Pulmonary artery endothelial cell (primary cell): ENCODE measurements at places on chromosomes 11 and 22.

DNA sequence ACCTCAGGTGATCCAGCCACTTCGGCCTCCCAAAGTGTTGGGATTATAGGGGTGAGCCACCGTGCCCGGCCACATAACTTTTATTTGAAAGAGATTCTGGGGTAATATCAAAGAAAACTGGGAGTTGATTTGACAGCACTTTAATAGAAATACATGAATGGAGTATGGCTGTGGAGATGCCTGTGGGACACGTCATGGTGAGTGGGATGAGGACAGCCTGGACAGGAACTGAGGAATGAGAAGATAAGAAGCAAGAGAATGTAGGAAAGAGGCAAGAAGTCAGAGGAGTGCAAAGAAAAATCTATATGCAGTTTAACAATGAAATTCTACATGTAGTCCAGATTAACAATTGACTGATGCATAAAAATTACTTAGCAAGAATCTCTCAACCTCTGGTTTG lies 31.0 kb downstream of the SLC22A6 start:
- DNase-seq, result no peak

DNA sequence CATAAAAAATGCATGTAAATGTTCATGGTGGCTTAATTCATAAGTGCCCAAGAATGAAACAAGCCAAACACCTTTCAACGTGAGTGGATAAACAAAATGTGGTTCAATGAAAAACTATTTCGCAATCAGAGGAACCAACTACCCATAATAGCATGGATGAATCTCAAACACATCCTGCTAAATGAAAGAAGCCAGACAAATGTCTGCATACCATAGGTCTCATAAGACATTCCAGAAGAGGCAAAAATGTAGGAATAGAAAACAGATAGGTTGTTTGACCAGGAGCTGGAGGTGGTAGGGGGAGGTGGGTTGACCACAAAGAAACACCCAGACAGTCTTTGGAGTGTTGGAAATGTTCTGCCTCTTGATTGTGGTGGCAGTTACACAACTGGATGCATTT lies 13.2 kb upstream of the OSBPL5 start:
- no peak for DNase-seq

DNA sequence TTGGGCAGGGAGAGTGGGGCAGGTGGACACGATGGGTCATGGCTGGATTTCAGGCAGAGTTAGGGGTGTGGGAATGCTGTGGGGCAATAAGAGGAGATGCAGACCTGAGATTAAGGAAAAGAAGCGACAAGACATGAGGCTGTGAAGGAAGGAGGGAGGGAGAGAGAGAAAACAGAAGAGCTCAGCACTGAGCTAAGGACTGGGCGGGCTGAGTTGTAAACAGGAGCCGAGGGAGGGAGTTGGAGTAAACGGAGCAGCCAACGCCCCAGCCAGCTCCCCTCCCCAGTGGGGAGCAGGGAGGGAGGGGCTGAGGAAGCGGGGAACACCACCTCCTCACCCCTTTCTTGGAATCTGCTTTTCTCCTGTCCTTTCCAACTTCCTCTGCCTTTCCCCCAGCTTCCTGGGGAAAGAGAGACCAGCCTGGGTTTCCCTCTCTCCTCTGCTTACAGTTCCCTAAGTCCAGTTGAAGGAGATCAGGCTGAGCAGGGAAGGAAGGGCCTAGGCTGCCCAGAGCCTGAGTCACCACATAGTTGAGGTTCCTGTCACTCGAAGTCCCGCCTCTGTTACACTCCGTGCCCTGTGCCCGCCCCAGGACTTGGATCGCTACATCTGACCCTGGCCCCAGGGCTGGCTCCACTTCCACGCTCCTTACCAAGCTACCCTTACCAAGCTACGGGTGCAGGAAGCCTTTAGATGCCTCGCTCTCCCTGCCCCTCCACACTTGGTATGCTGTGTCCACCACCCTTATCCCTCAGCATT lies 6.7 kb upstream of the AHNAK start:
- DNase-seq, result peak; percentile 94

GRCh38 chr11:67452141-67452952 lies at the start of gene GPR152:
TSS of gene GPR152 (minus strand) at chr11:67452729. CDS start at chr11:67452724, 5 bp downstream.
- DNase-seq, result no peak

- DNase-seq, result no peak
Observed at GRCh38 chr11:76030968-76031590, 175.2 kb downstream of the WNT11 start.

- no peak for DNase-seq
Observed at GRCh38 chr22:17093081-17093480, 8.3 kb downstream of the IL17RA start.

DNA sequence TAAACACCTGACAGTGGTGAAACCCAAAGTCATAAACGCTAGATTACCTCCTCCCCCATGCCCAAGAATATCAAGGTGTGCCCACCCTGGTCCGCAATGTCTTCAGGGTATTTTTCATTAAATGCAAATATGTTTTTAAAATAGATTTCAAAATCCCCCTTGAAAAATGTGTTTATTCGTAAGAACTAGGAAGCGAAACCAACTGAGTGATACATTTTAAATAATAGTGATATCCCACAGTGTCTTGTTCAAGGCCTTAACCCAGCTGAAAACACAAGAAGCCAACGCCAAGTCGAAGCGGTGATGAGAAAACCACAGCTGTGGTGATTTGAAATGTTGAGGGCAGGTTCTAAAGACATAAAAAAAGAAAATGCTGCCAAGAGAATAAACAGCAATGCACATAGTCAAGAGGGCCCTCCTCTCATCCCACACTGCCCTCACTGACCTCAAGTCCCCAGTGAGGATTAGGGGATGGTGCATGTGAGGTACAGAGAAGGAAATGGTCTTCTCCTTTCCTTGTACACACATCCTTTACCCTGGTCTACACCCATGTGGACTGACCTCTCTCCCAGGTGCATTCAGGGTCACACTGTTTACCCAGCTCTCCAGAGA lies 25.5 kb downstream of the KCNJ1 start:
- no peak for DNase-seq

DNA sequence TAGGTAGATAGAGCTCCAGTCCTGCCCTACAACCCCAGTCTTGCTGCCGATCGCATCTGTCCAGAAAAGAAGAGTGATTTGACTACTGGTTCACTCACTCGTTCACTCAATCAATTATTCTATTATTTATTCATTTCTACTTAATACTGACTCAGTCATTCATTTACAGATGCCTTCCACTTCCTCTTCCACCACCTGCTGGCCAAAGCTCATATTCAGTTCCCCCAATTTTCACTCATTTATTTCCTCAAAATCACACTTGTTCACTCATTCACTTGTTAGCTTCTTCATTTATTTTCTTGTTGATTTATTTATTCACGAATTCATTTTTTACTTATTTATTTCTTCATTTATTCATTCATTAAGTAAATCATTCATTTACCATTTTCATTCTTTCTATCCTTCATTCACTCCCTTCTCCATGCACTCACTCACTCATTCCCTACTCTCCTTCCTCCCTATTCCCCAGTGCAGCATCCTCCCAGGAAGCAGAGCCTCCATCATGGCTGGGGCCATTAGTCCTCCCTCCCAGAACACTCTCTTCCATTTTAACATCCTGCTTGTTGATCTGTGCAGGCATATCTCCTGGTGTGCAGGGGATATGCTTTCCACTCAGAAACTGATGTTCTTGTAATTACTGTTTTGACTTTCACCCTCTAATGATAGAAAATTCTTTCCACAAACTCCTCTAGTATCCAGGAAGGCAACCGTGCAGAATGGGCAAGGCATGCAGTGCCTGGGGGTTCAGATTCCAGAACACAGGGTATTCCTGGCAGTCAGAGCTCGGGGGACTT lies 281.0 kb downstream of the TENM4 start:
- DNase-seq, result no peak

- DNase-seq, result no peak
Observed at GRCh38 chr11:110763249-110764011, 51.2 kb upstream of the ARHGAP20 start.

GRCh38 chr11:27139742-27140367 lies 99.2 kb downstream of the BBOX1 start:
- DNase-seq, result no peak

GRCh38 chr11:113681282-113681681 lies 24.8 kb downstream of the TMPRSS5 start:
- no peak for DNase-seq

DNA sequence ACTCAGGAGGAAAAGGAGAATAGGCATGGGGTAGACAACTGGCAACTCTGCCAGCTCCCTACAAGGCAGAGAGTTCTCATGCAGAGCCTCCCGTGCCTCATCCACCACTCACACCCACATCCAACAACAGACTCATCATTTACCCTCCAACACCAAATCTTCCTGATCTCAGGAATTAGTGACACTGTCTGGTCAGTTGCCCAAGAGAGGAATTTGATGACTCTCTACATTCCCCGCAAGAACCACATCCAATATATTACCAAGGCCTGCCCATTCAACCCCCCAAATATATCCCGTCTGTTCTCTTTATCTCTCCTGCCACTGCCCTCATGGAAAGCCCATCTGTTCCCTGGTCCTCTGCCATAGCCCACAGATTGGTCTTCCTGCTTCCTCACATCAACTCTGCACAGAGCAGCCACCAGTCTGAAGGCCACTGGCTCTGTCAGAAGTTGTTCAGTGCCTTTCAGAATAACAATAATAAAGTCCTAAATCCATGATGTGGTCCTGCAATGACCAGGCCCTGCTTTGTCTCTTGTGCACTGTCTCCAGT lies 57.5 kb upstream of the CD82 start:
- no peak for DNase-seq

- DNase-seq, result no peak
Observed at GRCh38 chr11:27234043-27234668, 128.9 kb downstream of the CCDC34 start.

DNA sequence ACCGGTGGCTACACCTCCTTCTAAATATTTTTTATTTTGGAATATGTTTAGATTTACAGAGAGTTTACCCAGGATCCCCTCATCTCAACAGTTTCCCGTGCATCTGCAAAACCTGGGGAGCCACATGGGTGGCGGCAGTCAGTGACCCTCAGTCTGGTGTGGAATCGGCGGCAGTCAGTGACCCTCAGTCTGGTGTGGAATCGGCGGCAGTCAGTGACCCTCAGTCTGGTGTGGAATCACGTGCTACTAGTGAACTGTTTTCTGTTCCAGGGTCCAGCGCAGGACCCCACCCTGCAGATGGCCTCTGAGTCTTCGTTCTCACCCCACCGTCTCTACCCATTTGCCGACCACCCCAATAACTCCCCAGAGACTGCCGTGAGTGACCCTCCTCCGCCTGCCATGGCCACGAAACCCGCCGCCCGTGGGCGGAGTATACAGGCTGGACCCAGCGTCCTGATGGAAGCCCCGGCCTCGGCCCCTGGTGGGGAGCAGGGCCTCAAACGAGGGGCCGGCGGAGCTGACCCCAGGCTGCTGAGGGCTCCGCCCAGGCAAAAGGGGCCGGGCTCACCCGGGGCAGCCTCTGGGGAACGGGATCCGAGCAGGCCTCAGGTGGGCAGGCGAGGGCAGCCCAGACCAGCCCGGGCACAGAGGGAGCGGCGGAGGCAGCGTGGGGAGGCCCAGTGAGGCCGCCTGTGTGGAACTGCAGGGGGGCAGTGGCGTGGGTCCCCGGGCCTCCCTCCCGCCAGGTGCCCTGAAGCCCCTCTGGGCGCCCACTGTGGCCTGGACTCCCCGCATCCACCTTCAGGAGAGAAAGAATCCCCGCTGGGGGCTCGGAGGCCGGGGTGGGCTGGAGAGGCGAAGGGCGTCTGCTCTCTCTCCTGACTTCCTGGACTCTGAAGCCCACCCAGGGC lies 2.5 kb downstream of the IL17REL start:
- no peak for DNase-seq

DNA sequence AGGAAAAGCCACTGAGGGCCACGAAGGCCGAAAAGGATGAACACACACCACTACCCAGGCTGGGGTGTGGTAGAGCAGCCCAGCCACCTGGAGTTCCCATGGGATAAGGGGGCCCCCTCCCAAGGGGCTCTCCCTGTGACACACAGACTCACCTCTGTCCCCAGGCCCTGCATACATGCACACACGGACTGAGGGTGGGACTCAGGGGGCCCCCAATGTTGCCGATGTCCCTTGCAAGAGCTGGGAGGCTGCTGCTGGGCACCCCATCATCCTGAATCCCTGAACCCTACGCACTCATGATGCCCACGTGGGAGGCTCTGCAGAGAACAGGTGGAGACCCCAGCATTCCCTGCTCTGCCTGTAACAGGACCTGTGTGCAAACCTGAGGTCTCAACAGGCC lies 14.5 kb downstream of the SHANK2 start:
- DNase-seq, result no peak

DNA sequence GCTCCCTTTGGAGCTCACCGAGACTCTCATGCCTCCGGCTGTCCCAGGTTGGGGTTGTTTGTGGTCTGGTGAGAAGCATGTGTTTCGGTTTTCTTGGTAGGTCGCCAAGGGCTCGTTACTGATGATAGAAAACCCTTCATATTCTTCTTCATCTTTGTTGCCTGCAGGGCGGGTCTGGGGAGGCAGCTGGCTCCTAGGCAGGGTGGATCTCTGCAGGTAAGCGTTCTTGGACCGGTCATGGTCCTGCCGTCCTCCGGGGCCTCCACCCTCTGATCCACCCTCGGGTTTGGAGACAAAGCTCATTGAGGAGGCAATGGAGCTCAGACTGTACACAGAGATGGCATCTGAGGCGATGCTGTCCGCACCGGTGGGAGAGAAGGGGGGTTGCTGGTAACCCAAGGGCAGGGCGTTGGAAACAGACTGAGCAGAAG lies 64.3 kb upstream of the PITPNB start:
- DNase-seq, result no peak

DNA sequence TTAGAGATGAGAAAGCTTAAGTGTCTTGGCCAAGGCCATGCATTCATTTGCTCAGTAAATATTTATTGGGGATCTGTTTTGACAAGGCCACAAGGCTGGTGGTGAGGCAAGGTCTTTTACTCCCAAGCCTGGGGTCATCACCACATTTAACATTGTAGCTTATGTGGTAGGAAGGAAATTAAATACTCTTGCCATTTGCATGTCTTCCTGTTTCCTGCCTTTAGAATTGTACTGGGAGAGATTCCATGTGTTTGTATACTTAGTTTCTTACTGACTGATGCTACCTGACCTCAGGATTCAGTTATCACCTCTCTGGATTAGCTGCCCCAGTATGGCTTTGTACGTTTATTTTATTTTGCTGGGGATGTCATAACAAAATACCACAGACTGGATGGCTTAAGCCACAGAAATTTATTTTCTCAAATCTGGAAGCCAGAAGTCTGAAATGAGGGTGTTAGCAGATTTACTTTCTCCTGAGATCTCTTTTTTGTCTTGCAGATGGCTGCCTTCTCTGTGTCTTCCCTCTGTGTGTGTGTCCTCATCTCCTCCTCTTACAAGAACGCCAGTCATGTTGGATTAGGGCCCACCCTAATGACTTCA lies 44.8 kb downstream of the SPECC1L start:
- DNase-seq, result no peak
